Activated CD8-positive, alpha-beta memory T cell treated with anti-CD3 and anti-CD28 coated beads, Interleukin-2, amount 50 U/mL, for 48 hours (primary cell): ENCODE measurements at places on chromosomes 6 and 20.

- DNase-seq: no peak
Measured at GRCh38 chr6:49522710-49523593, 23.2 kb downstream of the GLYATL3 start.

DNA sequence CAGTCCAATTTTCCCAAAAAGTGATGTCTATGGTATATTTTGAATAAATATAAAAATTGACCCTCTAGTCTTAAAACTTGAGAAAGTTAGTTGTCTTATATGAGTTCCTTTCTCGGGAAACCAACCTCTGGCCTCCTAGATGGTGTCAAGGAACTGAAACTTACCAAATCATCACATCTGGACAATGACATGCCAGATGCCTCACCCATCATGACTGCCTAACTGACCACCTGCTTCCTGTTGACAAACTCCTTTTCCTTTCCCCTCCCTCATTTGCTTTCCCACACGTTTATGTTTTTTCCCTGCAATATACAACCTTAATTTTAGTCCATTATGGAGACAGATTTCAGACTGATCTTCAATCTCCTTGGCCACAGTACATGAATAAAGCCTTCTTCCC is 731.0 kb downstream of the EPHA7 start:
- no peak for DNase-seq

DNA sequence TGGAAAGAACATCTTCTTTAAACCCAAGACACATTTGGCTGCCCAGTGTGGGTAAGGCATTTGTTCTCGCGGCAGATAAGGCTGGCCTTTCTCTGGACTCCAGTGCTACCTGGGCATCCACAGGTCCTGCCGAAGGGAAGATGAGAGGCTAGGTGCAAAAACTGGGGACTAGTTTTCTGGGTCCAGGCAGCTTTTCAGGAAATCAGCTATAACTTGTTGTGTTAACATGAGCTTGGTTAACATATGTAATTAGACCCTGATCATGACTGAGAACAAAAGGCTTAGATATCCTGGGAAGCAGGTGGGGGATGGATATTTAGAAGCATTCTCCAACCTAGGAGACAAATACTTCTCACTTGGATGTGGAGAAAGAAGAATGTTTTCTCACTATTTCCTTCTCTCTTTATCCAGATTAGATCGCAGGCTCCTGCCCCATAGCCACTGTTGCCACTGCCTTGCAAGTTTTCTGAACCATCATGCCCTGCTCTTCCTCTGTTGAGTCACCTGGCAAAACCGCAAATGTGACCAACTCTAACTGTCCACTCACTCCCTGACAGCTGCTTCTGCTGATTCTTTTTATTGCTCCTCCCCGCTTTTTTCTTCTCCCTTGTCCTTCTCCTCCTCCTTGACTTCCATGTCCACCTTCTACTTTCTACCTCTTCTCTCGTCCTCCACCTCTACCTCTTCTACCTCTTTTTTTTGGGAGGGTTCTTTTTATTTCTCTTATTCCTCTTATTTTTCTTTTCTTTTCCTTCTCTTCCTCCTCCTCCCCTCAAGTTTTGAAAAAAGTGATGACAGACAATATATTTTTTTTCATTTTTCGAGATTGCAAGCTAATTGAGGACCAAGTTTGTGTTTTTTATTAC is 258.1 kb downstream of the UTRN start:
- no peak for DNase-seq

DNA sequence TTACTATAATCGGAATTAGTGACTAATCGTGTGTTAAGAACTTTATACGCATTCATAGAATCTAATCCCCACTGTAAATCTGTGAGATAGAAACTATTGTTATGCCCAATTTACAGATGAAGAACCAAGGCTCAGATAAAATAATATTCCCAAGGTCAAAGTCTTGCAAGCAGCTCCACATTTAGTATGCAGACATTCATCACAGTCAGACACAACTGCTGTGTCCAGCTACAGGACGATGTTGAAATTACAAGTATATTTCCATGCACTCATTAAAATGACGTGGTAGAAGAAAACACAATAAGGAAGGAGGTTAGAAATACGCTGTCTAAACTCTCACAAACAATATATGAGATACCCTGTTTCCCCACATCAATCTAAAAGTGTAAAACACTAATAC is 82.5 kb downstream of the PREX1 start:
- no peak for DNase-seq

DNA sequence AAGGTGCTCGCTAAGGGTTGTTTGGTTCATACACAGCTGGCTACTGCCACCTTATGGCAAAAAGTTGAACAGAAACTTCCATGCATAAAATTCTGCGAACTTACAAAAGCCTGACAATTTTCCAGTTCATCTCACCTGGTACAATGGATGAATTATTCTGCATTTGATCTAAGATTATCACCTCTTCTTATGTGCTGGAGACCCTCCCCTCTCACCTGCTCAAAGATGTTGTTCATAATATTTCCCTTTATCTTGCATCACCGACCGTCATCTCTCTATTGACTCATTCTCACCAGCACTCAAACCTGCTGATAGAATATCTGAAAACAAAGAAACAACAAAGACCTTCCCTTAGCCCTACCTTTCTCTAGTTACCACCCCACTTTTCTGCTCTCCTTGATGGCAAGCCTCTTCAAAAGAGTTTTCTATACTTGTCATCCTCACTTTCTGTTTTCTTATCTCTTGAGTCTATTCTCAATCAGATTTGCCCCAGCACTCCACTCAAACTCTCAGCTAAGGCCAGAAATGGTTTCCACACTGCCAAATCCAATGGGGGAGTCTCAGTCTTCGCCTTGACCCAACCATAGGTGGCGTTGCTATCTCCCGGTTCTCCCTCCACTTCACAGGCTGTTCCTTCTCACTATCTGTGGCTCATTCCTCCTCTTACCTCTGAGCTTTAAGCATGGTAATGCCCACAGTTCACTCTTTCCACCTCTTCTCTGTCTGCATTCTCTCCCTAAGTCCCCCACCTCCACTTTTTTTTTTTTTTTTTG is 25.8 kb downstream of the SNRNP48 start:
- no peak for DNase-seq

DNA sequence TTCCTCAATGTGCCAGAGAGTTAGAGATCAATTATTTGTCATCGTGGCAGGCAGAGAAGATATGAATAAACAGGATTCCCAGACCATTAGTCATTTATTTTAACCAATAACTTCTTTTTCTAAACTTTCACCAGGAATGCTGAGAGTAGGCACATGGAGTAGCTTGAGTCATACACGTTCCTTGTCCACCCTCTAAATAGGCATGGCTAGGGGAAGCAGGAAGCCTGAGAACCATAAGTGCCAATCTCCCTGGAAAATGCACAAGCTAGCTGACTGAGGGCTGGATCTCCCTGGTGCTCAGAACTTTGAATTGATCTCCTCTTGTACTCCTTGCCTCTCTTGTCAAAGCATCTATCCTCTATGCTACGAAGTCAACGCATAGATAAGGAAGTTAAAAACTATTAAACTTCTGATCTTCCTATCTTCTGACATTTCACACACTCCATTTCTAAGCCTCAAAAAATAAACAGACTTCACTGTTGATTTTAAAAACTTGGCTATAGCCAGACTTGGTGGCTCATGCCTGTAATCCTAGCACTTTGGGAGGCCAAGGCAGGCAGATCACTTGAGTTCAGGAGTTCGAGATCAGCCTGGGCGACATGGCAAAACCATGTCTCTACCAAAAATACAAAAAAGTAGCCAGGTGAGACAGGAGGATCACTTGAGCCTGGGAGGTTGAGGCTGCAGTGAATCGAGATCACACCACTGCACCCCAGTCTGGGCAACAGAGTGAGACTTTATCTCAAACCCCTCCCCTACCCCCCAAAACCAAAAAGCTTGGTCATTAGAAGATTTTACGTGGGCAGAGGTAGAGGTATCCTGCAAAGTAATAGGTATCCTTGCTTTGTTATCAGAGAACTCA is 11.8 kb downstream of the ADTRP start:
- no peak for DNase-seq

GRCh38 chr6:19159089-19159488 is 678.1 kb upstream of the ID4 start:
- no peak for DNase-seq

DNA sequence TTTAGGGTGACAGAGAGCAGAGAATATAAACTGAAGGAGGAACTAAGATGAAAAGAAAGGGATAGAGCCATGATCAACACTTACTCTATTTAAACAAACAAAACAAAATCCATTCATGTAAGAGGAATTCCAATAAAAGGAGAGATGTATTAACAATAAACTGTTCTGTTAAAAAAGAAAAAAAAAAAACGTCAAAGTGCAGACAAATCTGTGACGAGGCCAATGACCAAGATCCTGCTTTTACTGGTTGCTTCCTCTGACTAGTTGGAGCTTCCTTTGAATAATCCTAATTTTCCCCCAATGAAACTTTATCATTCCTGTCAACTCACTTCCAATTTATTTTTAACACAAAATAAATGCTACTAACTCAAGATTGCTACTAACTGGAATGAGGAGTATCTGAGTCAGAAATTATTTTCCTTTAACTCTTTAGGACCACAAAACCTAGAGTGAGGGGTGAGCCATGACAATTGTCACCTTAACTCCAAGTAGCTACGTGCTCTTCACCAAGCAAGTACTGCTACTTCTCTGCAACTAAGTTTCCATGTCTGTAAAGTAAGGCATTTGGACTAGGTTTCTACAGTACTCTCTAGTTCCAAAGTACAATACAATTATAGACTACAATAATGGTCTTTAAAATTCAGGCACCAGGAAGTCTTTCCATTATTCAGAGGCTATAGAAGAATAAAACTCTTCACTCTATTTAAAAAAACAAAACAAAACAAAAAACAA is 152.0 kb downstream of the PTPRK start:
- DNase-seq: no peak

DNA sequence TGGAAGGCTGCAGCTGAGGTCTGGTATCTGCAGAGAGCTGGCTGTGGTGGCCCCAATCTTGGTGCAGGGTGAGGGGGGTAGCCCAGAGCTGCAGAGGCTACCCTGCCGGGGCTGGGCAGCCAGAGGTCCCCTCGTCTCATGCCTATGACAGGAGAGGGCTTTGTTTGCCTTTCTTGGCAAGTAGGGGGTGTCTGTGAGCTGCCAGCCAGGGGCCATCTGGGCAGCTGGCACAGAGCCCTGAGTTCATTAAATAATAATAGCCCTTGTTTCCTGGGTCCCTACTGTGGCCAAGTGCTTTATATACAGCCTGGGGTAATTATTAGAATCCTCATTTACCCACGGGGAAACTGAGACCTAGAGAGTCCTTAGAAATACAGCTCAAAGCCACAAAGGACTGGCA is 66.6 kb downstream of the EZR start:
- no peak for DNase-seq

DNA sequence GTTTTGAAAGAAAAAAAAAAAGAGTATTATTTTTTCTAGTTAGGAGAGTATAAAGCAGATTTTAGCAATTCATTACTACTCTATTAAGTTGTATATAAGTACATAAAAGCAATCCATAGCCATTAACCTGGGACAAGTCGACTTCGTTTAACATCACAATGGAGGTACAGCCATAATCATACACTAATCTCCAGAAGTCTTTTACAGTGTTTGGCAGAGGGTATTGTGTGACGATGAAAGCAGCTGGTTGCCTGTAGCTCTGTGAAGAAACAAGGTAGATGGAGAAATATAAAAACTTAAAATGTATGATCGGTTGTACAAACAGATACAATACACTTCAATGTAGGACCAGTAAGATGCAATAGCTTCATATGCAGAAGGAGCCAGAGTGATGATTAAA is 75.9 kb upstream of the THEMIS start:
- DNase-seq: no peak

- peak; percentile 89 for DNase-seq
Measured at GRCh38 chr6:10954590-10955010, 67.7 kb downstream of the SYCP2L start.

DNA sequence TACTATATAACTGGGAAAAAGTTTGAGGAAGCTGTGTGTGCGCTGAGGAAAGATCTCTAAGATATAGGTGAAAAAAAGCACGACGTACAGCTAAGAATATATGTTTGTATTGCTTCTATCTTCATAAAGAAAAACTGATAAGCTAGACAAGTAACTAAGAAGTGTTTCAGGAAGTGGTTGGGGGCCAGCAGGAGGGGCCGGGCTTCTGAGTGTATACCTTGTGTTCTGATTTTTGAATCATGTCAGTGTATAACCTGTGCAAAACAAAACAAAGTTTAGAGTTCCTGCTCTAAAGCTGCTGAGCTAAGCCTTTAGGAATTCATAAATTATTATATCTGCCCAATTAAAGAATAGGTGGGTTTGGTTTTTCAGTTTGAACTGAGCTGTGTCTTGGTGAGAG is 7.9 kb upstream of the OSER1 start:
- DNase-seq: no peak

- DNase-seq: no peak
Measured at GRCh38 chr6:15793288-15793687, 130.5 kb upstream of the DTNBP1 start.

- DNase-seq: no peak
Measured at GRCh38 chr6:105644073-105644489, 241.2 kb upstream of the PREP start.

DNA sequence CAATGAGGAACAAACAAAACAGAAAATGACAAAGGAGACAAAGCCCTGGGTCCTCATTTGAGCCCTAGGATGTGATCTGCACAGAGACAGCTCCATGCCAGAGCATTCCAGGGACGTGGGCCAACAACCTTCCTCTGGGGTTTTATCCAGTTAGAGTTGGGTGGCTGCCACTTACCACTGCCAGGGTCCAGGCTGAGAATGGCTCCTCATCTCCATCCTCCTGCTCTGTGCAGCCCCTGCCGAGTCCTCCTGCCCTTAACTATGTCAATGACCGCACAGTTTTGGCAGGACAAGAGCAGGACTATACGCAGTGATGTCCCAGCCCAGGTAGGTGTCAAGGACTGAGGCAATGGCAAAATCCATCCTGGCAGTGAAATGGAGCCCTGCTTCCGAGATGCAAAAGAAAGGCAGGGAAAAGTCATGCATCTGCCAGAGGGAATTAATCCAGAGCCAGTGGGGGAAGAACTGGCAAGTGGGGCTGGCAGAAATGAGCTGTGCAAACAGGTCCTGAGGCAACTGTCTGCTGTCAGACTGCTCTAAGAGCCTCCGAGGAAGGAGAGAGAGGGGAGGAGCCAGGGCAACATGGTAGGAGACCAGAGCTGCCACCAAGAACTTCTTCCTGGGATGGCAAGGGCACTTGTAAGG is 449.4 kb downstream of the PTPRT start:
- DNase-seq: no peak

DNA sequence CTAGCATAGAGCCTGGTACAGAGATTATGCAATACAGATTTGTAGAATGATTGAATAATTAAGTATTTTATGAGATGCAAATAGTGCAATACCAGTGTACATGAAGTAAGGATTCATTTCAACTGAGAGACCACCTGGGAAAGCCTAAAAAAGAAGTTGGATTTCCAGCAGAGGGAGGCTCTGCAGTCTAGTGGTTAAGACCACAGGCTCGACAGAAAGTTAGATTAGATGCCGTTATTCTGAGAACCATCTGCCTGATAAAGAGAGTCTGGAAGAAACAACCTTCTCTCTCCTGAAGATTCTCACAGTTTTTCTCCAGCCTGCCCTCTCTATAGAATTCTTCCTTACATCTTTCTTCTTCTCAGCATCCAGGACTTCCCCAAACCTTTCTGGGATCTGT is 13.6 kb upstream of the TNFRSF21 start:
- DNase-seq: no peak
